Right cardiac atrium (tissue), 5 donors: ENCODE measurements at places on chromosomes 7 and 10.

DNA sequence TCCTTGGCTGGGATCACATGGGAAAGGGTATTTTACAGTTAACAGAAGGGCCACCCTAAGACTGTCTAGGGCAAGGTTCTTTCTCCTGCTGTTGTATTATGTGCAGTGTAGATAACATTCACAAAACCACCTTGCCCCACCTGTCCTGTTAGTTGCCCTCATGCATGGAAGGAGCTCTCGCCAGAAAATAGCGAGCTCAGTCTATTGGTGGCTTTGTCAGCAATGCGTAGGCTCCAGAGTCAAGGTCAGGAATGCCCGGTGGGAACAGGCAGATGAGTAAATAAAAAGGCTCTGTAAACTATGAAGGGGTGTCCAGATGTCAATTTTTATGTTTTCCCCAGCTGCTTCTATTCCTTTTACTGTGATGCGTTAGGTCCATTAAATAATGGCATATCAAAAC lies 107.1 kb upstream of the WDR11 start:
- no peak for DNase-seq

- no peak for DNase-seq
These were observed 537.9 kb upstream of the FOXK1 start for GRCh38 chr7:4144172-4144701.

DNA sequence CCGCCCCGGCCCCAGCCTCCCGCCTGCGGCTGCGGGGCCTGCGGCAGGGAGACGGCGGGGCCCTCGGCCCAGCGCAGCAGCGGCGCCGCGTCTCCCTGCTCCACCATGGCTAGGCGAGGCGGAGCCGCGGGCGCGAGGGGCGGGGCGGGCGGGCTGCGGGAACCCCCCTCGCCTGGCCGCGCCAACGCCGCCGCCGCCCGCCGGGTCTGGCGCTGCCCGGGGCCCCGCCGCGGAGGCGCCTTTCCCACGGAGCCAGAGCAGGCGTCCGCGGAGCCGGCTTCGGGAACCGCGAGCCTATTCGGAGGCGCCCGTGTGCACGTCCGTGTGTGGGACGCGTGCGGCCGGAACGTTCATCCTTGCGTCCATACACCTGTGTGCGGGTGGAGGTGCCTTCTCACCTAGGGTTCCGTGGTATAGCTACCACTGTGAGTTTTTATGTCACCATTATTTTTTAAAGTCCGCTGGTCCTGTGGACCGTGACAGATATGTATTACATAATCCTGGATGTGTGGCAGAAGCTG lies at the start of gene DENND11:
TSS of gene DENND11 (minus strand) at position 120 of the 521 bp plus-strand sequence. CDS start at position 107, 13 bp downstream.
- peak; percentile 84 for DNase-seq

DNA sequence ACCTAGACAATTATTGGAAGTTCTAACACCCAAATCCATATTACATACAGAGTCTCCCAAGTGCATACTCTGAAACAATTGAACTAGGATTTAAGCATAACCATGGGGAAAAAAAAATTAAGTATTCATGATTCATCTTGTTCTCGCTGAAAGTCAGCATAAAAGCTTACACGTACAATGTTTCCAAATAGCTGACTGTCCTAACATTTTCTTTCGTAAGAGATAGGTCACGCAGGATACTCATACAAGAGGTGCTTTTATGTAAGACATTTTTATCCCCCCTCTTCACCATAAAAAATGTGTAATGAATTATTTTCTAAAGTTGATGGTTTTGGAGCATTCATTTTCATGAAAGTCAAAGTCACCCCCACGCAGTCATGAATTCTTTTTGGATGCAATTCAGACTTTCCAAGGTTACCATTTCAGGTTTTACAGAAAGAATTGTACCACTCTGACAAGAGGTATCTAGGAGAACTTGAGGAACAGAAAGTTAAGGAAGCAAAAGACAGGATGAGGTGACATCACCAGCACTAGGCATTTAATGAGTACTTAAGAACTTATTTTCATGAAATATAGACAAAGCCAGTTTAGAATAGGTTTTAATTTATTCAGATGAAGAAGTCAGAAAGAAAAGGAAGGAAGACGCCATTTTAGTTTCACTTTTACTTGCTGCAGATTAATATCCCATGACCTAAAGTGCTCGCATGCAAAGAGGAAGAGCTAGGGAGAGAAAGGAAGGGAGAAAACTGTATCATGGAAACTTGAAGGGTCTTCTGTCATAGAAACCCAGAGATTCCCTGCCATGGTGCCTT lies 55.8 kb downstream of the TMEM26 start:
- DNase-seq = no peak

- DNase-seq = no peak
These were observed 204.3 kb downstream of the TWIST1 start for GRCh38 chr7:18913106-18913505.
